Activated T-helper 17 cell treated with anti-CD3 and anti-CD28 coated beads, Interleukin-2, amount 50 U/mL, for 72 hours (primary cell): ENCODE measurements at places on chromosomes 2 and 18.

- no peak for ATAC-seq
Measured at GRCh38 chr2:14615760-14616159, 16.8 kb upstream of the LRATD1 start.

GRCh38 chr2:25366629-25367028 lies 24.9 kb upstream of the DNMT3A start:
- no peak for ATAC-seq

DNA sequence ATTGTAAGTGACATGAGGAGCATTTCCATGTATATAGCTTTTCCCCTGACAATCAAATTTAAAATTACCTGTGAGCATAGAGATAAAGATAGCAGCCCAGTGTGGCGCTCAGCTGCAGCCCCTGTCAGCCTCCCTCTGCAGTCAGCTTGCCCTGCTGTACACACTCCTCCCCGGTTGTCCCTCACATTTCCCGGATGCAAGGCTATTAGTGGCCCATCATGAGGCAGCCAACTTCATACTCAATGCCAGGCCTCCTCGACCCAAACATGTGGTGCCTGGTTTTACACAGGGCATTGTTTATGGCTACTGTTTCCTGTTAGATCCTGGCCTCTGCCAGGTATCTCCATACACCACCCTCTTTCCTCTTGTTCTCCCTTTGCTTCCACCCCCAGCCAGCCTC lies 116.1 kb upstream of the SH3BP4 start:
- no peak for ATAC-seq

DNA sequence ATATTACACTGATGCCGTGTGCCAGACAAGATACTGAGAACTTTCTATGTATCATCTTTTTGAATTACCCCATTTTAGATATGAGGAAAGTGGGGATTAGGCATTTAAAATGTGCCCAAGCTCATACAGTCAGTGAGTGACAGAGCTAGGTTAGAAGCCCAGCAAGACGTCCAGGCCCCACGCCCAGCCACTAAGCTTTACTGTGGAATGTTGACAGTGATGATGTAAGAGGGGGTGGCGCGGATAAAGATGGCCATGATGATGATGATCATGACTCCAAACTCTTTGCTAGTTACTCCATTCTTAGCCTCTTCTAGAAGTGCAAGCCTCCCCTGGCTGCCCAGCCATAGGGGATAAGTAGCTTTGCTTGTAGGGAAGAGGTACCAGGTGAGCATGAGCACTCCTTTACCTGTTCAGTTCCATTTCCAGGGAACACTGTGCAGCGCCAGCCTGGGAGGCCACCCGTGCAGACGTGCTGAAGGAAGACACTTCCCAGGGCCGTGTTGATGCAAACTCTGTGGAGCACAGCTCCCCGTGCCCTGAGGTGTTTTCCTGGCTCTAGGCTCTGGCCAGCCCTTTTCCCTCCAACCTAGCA lies 65.5 kb downstream of the BCL2L11 start:
- no peak for ATAC-seq

DNA sequence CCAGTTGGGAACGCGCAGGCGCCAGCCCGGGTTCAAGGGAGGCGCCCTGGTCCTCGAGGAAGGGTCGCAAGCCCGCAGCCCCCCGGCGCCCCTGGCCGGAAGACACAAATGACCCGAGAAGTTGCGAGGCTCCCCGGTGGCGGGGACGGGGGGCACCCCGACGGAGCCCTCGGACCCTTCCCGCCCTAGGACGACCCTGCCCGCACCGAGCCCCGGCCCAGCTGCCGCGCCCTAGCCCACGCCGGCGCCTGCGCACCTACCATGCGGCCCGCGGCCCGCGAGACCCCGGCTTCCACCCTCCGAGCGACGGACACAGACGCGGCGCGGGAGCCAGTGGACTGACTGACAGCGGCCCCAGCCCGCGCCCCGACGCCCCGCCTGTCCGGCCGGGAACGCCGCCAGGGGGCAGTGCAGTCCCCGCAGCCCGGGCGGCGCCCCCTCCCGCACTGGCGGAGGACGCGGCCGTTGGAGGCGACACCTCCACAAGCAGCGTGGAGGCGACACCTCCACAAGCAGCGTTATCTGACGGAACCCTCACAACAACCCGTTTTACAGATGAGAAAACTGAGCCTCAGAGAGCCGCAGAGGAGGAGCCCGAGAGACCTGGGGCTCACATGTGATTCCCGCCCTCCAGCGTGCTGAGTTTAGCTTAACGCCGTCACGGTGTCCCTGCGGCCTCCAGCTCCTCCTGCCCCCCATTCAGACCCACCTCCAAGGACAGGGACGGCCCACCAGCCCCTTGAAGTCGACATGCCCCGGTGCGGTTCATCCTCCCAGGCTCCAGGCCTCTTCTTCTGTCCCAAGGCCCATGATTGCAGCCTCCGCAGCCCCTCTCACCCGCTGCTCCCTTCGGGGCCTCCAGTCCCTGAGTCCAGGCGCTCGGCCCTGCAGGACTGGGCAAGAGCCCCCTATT lies at the start of gene NMUR1:
Gene NMUR1, minus strand, starts transcription at position 347 of the 913 bp plus-strand sequence. Its CDS starts 84 bp downstream, at position 263.
- ATAC-seq, result peak; percentile 95

- ATAC-seq, result no peak
Measured at GRCh38 chr18:21303895-21304294, 61.9 kb downstream of the GREB1L start.

DNA sequence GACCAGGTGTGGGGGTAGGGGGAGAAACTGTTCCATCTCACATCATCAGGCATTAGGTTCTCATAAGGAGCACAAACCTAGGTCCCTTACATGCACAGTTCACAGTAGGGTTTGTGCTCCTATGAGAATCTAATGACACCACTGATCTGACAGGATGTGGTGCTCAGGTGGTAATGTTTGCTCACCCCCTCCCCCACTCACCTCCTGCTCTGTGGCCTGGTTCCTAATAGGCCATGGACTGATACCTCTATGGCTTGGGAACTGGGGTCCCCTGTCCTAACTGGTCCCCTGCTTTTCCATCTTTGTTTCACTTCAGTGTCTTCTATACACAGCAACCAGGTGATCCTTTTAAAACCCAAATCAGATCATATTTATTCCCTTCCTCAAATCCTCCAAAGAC lies 267.8 kb downstream of the TNS1 start:
- ATAC-seq, result peak; percentile 35

GRCh38 chr2:152134488-152135280 lies 35.8 kb upstream of the CACNB4 start:
- peak; percentile 91 for ATAC-seq

DNA sequence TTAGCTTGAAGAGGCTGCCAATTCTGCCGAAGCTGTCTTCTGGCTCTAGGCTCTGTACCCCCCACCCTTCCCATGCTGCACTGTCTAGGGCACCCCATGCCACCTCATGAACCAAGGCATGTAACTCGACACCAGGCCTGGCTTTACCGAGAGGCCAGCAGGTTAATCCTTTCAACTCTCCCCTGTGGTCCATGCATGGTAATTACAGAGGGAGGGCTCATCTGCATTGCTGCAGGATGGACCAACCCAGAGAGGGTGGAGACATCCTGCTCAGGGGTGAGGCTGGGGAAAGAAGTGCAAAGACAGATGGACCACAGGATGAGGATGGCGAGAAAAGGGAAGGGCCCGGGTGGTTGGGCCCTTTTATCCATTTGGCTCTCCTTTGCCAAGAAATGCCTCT lies 65.8 kb downstream of the KCTD1 start:
- no peak for ATAC-seq

- no peak for ATAC-seq
Measured at GRCh38 chr2:64322433-64322832, 131.5 kb upstream of the LGALSL start.

DNA sequence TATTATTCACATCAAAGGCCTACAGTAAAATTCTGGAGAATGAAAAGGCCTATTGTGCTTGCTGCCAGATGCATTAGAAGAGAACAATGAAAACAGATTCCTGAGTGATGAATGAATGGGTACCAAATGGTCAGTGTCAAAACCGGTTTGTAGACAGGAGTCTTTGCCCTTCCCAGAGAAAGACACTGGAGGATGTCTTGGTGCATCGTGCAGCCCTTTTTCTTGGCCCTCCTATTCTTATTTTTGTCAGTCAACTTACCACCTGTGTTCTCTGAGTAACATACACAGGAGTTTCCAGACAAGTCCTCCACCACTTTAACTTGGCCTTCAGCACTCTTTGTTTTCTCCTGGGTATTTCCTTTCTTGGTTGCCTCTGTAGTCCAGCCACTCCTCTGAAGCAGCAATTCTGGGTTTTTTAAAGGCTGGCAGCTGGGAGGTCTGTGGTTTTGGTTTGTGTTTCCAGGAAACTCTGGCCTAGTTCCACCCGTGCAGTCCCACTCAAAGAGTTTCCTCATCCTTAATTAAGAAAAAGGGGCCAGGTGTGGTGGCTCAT lies 29.4 kb downstream of the PSTPIP2 start:
- peak; percentile 60 for ATAC-seq

GRCh38 chr2:12343141-12343540 lies 373.6 kb upstream of the TRIB2 start:
- ATAC-seq, result no peak

- ATAC-seq, result peak; percentile 76
Measured at GRCh38 chr2:157480182-157480961, 36.5 kb upstream of the CYTIP start.

- ATAC-seq, result no peak
Measured at GRCh38 chr2:20646446-20646845, 4.5 kb downstream of the HS1BP3 start.

DNA sequence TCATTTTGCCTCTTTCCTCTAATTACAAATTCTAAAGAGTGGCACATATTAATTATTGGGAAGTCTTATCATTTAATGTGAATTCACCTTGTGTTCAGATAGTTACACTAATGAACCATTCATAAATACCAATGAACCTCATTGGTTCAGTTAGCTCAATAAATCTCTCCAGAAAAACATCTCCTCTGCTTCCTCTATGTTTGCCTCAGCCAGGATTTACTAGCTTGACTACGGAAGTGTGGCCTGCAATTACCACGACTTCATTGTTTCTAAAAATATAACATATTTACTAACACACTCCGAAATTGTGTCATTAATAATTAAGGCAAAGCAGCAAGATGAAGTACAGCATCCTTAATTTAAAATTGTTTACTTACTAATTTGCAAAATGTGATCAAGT lies 103.3 kb downstream of the PLA2R1 start:
- no peak for ATAC-seq

GRCh38 chr2:223282221-223282620 lies 230.2 kb downstream of the KCNE4 start:
- ATAC-seq, result no peak

DNA sequence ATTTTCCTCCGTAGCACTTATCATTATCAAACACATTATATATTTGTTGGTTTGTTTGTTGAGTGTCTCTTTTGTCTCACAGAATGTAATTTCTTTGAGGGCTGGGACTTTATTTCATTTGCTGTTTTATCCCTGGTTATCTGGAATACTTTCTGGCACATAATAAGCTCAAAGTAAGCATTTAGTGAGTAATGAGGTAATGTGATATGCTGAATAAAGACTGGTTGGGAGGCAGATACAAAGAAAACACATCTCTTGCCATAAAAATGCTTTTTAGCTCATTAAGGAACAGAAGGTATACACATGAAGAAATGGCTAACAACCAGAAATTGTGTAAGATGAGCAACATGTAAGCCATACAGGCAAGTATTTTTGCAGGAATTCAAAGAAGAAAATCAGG lies 1411.8 kb downstream of the LRP1B start:
- ATAC-seq, result no peak

- ATAC-seq, result no peak
Measured at GRCh38 chr2:15049096-15049993, 416.8 kb downstream of the LRATD1 start.

- no peak for ATAC-seq
Measured at GRCh38 chr2:80365762-80366161, 61.2 kb upstream of the LRRTM1 start.
